ENCODE measurements at places on chromosomes 4 and X.

- no peak for DNase-seq
Measured at GRCh38 chr4:36067116-36067515, 177.2 kb downstream of the ARAP2 start.

DNA sequence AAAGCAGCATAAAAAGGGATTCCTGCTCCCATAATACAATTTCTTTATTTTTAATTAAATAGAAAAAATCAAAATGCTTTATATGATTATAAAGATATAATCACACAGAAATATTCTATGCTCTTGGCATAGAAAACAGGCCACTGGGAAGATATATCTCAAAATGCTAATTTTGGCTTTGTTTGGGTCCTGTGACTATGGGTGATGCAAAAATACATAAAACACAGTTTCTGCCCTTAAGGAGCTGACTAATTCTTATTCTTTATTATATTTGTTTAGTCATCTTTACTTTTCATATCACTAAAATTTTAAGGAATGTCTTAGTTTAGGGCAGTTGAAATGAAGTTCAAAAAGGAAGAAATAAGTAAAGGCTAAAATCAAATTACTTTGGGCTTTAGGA lies 7.0 kb upstream of the BMP3 start:
- no peak for DNase-seq

DNA sequence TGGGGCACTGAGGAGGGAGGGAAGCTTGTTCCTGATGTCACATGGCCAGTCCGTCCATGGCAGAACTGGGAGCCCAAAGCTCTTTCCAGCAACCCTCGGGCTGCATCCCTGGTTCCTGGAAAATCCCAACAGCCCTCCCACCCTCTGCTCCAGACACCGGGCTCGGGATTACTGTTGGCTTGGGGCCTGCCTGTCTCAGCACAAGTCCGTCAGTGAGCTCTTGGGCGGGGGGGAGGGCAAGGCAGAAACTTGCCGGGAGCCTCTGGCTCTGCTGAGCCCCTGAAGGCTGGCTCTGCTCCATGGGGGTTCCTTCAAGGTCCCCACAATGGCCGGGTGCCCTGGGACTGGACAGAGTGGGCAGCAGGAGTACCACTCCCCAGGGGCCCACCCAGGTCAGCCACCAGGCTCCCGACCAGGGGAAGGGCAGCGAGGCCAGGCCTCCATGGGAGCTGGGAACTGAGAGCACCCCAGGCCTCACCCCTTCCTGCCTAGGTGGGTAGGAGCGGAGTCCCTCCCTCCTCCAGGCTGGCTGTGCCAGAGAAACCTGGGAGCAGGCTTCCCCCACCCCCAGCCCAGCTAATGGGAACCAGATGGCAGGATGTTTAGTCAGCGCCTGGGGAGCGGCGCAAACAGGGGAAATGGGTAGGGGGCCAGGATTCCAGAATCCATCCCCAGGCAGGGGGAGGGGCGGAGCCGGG lies 6.4 kb upstream of the HAUS7 start:
- DNase-seq: peak; percentile 69

DNA sequence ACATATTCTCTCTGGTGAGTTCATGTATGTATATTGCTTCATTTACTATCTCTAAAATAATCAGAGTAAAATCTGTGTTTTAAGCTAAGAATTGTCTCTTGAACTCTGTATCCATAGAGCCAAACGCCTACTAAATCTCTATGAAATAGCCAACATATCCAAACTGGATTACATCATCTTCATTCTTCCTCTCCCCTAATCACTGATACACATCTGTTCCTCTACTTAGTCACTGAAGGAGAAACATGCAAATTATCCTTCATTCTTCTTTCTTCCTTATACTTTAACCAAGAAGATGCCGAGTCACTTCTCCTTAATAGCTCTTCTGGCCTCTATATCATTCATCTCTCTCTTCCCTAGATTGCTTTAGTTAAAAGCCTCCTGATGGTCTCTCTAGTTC lies 630.4 kb upstream of the FTHL17 start:
- no peak for DNase-seq

DNA sequence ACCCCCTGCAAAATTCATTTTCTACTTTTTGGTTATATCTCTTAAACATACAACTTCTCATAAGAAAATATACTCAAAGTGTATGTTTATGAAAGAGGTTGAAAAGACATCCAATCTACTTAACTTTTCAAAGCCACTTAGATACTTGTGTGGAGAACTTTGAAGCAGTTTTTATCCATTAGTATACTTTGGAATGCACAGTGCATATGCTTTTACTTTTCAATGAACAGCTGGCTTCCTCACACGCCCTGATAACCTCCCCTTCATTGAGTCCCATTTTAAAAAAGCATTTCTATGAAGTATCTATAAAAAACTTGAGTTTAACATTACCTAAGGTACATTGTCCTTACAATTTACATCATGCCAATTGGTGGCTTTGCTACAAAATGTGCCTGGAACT lies 73.8 kb downstream of the VEGFC start:
- DNase-seq: no peak

- DNase-seq: no peak
Measured at GRCh38 chr4:108850219-108850649, 87.4 kb upstream of the ETNPPL start.

DNA sequence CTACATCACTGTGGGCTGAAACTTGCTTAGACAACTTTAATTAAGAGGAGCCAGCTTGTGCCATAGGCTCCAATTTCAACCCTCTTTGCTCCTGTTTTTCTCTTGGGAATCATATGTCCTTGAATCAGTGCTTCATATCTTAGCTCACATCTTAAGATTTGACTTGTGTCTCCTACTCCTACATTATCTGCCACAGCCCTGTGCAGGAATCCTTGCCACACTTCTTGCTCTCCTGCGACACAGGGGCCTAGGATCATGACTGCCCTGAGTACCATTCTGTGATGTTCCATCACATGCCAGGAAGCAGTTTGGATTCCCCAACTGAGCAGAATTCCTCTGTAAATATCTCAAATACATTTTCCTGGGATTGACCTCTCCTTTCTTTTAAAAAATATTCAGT lies 36.4 kb downstream of the ARSJ start:
- DNase-seq: no peak

GRCh38 chr4:119984996-119985395 lies 81.7 kb downstream of the MAD2L1 start:
- DNase-seq: peak; percentile 52

DNA sequence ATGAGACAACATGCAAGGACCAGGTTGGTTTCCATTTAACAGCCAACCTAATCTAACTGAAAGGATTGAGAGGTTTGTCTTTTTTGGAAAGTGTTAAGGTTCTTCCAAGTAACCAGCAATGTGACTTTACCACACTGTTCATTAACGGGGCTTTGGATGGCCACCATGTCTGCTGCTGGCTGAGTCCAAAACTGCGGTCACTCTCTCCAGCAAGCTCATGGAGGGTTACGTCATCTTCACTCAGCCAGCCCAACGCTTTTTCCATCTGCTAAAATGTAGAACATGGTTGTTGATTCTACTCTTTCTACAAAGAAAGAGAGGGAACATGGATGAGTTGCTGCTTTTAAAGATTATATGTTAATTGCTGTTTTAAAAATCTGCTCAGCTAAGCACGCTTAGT lies 11.0 kb downstream of the PKD2 start:
- no peak for DNase-seq

- DNase-seq: no peak
Measured at GRCh38 chr4:180953572-180953971, 1289.6 kb upstream of the TENM3 start.

- DNase-seq: no peak
Measured at GRCh38 chr4:8754634-8755589, 116.7 kb downstream of the HMX1 start.

GRCh38 chrX:15269618-15270521 lies at the start of gene ASB9:
TSS of gene ASB9 (minus strand) at chrX:15270083. CDS start at chrX:15269874, 209 bp downstream.
- peak; percentile 51 for DNase-seq

- DNase-seq: no peak
Measured at GRCh38 chrX:22357621-22358020, 84.9 kb downstream of the CBLL2 start.

GRCh38 chr4:14364953-14365536 lies 637.2 kb upstream of the CPEB2 start:
- DNase-seq: no peak

DNA sequence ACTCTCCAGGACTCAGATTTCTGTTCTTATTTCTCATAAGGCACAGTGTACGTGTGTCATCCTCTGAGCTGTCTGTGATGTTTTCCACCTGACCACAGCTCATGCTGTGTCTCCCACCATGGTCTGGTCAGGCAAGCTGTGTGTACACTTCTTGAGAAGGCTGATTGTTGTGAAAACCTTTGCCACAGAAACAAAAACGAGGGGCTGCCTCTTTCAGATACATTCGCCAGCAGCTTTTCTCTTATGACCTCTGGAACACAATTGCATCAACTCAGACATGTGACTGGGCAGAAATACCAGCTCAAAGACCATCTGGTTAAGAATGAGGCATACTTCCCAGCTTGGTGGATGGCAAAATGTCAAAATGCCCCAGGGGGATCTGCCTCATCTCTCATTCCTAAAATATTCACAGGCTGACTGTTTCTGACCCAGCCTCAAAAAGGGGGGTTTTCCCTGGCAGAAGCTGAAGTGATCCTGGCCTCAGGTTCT lies 46.1 kb downstream of the PGRMC2 start:
- peak; percentile 56 for DNase-seq

DNA sequence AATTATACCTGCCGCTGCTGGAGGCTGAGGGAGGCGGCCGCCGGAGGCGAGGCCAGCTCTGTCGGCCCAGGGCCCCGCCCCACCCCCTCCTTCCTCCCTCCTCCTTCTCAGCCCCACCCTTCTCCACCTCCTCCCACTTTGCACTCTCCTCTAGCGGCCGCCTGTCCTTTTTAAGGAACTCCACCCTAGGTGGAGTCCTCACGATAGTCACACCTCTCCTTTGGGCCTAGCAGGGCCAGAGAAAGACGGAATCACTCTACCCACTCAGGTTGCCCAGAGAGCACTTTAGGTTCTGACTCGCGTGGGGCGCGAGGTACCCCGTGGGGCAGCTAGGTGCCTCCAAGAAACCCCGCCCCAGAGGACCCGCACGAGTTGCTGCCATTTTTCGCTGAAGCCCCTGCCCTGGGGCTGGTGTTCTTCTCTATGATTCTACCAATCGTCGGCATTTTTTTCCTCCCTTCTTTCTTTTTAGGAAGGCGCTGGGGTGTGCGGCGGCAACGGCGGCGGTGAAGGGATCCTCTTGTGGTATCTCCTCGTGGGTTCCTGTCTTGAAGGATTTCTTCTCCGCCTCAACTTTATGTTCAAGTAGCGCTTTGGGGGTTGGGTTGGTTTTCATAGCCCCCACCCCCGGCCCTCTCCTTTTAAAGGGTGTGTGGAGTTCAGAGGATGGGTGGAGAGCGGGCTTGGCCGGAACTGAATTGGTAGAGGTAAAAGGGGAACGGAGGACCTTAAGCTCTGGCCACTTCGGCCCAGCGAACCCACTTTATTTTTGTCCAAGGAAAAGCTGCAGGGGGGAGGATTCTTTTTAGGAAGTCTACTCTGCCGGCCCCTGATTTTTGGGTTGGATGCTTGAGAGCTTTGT lies at the start of gene KLF8:
Gene KLF8 (plus strand): TSS at position 136 of the 862 bp plus-strand sequence. CDS start 979 bp downstream, outside the sequence.
- peak; percentile 42 for DNase-seq

DNA sequence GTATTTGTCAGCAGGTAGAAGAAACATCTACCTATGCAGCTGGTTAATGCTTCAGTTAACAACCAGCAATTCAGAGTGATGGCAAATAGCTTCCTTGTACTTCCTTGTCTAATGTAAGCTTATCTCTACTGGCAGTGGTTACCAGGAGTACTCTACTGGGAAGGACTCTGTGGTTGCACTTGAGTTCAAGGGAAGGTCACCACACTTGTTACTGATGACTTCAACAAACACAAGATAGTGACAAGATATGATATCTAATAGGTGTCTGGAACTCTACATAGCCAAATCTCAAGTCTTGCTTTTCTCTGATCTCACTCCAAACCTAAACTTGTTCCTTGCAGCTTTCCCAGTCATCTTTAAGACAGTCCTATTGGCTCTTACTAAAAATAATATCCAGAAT lies 1644.9 kb upstream of the TENM3 start:
- DNase-seq: no peak

Measured in tongue (tissue), 3 donors.